ENCODE measurements at places on chromosomes 5 and 9. TPM values are rescaled to one million over a fixed set of nuclear protein-coding genes. Genes with fewer than 3 reads are reported as not detected.
A peak's percentile ranks its signal among the peaks of the same experiment; 100 is the strongest.

- H3K36me3 ChIP-seq: peaks cover 8% of the 10 kb centered on the region
- no peak for DNase-seq
- H3K27ac ChIP-seq: no peak overlapping the region
- no peaks in the 10 kb centered on the region for H3K4me1 ChIP-seq
Measured at GRCh38 chr9:111645806-111646205, 14.7 kb downstream of the DNAJC25 start.

GRCh38 chr5:8700222-8700621 lies 831.3 kb downstream of the MTRR start:
- no peaks in the 10 kb centered on the region for H3K27me3 ChIP-seq
- no peak for DNase-seq
- no peaks in the 10 kb centered on the region for H3K4me1 ChIP-seq
- no peak overlapping the region for H3K27ac ChIP-seq

IFNA6 gene
- not detected for total RNA-seq

NR5A1 gene
- not detected for total RNA-seq

DNA sequence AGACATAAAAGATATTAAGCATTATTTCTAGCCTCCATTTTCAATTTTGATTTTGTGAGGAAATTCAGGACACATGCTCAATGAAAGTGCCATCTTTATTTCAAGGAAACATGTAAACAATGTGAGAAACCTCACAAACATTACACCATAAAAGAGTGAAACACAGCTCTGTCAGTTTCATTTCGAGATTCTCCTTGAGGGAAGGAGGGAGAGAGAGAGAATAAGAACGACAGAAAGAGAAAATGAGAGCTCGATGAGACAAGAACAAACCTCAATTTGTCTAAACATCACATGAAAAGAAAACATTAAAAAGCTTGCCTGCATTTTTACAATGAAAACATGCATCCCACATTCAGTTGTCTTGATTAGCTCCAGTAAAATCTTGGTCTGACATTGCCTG lies 553.5 kb upstream of the MEF2C start:
- peak overlapping the region; percentile 81 for H3K27ac ChIP-seq
- H3K36me3 ChIP-seq: no peaks in the 10 kb centered on the region
- H3K4me3 ChIP-seq: no peak overlapping the region
- H3K4me1 ChIP-seq: peaks cover 80% of the 10 kb centered on the region
- DNase-seq: no peak
- no peaks in the 10 kb centered on the region for H3K27me3 ChIP-seq

DNA sequence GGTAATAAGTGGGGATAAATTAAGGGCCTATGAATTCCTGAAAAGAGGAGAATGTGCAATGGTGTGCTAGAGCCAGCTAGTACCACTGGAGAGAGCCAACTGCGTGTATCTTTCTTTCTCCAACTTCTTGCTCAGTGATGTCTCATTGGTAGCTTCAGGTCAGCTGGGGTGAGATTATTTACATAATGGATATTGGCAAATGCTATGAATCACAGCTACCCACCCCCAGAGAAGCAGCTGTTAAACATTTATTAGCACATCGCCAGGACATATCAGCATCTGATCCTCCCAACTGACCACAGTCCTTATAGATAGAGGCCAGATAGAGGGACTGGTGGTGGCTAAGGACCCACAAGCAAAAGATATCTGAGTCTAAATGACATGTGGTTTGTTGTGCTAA lies 421.3 kb downstream of the ACTL7B start:
- H3K27me3 ChIP-seq: no peaks in the 10 kb centered on the region

DNA sequence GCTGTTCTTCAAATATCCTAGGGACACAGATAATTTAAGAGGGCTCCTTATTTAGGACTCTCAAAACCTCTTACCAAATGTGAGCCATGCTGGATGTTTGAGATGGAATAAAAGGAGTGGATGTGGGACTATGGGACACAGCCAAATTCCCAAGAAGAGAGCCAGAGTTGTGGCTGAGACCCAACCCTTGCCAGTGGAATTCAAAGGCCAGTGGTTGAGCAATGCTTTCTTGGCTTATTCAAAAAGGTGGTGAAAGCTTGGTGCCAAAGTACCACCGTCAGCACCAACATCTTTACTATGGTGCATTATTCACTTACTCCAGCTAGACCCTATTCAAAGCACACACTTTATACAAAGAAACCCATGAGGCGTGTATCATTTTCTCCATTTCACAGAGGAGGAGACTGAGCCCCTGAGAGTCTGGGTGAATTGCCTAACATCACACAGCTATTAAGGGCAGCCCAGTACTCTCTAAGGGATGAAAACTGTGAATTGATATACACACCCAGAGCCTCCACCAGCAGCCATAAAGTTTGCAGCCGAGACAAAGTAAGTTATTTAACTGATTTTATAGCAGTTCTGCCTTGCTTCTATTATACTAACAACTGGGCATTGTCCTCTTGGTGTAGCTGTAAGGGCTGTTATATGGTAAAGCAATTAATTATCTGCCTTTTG lies 391.7 kb downstream of the ACTL7B start:
- no peaks in the 10 kb centered on the region for H3K4me1 ChIP-seq
- H3K27me3 ChIP-seq: no peaks in the 10 kb centered on the region
- H3K36me3 ChIP-seq: no peaks in the 10 kb centered on the region
- DNase-seq: no peak
- no peak overlapping the region for H3K27ac ChIP-seq

GRCh38 chr9:70865471-70865870 lies 255.9 kb downstream of the TRPM3 start:
- no peak for DNase-seq
- no peaks in the 10 kb centered on the region for H3K36me3 ChIP-seq
- no peaks in the 10 kb centered on the region for H3K4me1 ChIP-seq
- no peaks in the 10 kb centered on the region for H3K27me3 ChIP-seq
- no peak overlapping the region for H3K27ac ChIP-seq
- no peak overlapping the region for H3K4me3 ChIP-seq

- no peak overlapping the region for H3K4me3 ChIP-seq
- no peaks in the 10 kb centered on the region for H3K27me3 ChIP-seq
- no peak overlapping the region for H3K27ac ChIP-seq
- no peaks in the 10 kb centered on the region for H3K36me3 ChIP-seq
- no peaks in the 10 kb centered on the region for H3K4me1 ChIP-seq
Measured at GRCh38 chr5:34822956-34823715, 15.8 kb upstream of the TTC23L start.

GRCh38 chr5:39413771-39414170 lies 11.0 kb downstream of the DAB2 start:
- no peaks in the 10 kb centered on the region for H3K36me3 ChIP-seq
- no peaks in the 10 kb centered on the region for H3K4me1 ChIP-seq
- no peak overlapping the region for H3K4me3 ChIP-seq
- H3K27ac ChIP-seq: no peak overlapping the region
- no peak for DNase-seq
